Stimulated activated CD4-positive, alpha-beta T cell treated with anti-CD3 and anti-CD28 coated beads, Interleukin-2, amount 100 ng/mL, for 24 hours (primary cell): ENCODE measurements at places on chromosomes 3 and 15.

DNA sequence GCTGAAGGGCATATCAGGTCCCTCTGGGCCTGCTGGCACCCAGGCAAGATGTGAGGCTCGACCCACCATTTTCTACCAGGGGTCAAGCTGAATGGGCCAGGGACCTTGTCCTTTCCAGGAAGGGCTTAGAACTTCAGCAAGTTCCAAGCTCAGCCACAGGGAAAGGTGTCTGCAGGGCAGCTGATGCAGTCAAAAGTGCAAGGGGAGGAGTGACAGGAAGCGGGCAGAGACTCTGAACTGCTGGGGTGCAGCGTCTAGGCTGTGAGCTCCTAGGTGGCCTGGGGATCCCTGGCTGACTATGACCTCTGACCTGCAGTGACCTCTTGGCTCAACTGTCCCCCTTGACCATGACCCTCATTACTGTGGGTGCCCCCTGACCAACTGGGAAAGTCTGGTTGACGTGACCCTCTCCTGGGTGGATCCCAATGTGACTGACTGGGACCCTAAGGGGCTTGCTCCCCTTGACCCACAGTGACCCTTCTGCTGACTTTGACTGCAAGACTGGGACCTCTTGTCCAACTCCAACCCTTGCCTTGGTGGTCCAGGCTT, 14.4 kb upstream of the SEC13 start:
- no peak for DNase-seq

GRCh38 chr3:112808136-112808535, 38.5 kb downstream of the CD200R1L start:
- no peak for DNase-seq

GRCh38 chr3:141080431-141080830, 29.3 kb downstream of the SPSB4 start:
- no peak for DNase-seq

- DNase-seq, result no peak
These were observed 20.7 kb downstream of the POPDC2 start for GRCh38 chr3:119639494-119640350.

- DNase-seq, result no peak
These were observed 64.1 kb downstream of the CDIN1 start for GRCh38 chr15:36643551-36643950.

- DNase-seq, result no peak
These were observed 48.7 kb downstream of the CNOT10 start for GRCh38 chr3:32733631-32734229.

DNA sequence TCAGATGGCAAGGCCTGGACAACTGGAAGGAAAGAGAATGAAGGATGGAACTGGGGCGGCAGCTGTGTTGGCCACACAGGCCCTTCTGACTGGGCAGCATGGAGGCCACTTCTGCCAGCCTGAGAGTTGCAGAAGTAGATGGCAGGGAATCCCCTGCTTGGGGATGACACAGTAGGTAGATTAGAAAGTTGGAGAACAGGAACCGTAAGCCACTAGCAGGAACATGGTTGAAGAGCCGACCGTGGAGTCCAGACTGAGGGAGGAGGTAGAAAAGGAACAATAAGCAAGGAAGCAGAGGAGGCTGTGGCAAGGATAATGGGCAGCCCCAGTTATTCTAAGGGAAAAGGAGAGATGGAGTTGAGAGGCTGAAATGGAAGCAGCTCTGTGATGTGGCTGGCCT, 26.4 kb upstream of the ZNF774 start:
- no peak for DNase-seq

GRCh38 chr3:126341755-126342150, 15.5 kb downstream of the KLF15 start:
- DNase-seq, result no peak

- no peak for DNase-seq
These were observed 144.3 kb downstream of the ERC2 start for GRCh38 chr3:56323986-56324420.

- DNase-seq, result no peak
These were observed 236.2 kb upstream of the LYSMD4 start for GRCh38 chr15:99969261-99969920.

DNA sequence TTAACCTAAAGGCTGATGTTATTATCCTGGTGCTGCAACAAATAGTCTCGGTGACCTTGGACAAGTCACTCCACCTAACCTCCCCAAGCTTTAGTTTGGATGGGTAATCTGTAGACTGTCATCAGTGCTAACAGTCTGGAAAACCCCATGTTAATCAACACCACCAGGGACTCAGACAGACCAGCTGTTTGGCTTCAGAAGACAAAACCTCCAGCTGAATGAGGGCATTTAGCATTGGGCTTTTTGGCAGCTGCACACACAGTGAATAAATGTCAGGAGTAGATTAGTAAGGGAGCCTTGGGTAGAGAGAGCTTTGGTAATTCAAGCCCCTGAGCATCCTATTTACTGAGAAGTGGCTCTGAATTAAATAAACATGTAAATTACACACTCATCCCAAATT, 24.9 kb upstream of the C3orf80 start:
- DNase-seq, result no peak

GRCh38 chr15:96324940-96325540, 5.5 kb upstream of the NR2F2 start:
- DNase-seq, result no peak

GRCh38 chr15:101177866-101178265, 74.0 kb downstream of the CHSY1 start:
- no peak for DNase-seq

GRCh38 chr3:99872923-99873254, 55.2 kb downstream of the CMSS1 start:
- no peak for DNase-seq

- DNase-seq, result no peak
These were observed 773 bp downstream of the ANKRD28 start for GRCh38 chr3:15796771-15797641.

DNA sequence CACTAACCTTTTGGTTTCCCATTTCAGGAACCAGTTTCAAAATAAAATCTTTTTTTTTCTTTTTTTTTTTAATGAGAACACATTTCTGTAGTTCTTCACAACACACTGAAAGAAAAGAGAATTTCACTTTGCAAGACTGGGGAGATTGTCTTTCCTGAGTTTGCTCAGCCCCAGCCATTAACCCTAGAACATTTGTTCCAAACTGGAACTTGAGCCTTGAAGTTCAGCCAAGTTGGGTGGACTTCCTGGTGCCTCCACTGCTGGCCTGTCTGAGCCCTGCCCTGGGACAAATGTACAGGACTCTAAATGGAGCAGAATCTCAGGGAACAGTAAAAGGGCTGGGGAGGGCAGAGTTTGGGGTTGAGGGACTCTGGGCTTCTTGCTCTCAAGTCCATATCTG, 196.4 kb upstream of the LPP start:
- no peak for DNase-seq

- DNase-seq, result no peak
These were observed 22.6 kb downstream of the RAB7A start for GRCh38 chr3:128748557-128748956.

- no peak for DNase-seq
These were observed 2.2 kb upstream of the BBX start for GRCh38 chr3:107520535-107520934.

- no peak for DNase-seq
These were observed 199.6 kb upstream of the EIF1B start for GRCh38 chr3:40109641-40110490.

DNA sequence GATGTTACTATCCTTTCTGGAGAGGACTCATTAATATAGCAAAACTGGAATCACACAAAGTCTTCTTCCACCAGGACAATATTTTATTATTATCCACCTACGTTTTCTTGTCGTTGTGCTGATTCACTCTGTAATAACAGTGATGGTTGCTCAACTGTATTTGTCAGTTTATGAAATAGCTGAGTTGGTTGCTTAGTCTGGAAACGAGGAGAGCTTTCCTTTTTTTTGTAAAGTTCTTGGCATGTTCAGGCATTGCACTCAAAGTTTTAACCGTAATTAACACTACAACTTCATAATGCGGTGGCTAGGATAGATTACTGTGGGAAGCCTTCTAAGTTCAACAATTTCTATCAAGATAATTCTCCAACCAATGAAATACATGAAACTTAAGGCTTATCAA, 131.2 kb downstream of the RAP2B start:
- no peak for DNase-seq

GRCh38 chr15:99895956-99896311, 162.7 kb upstream of the LYSMD4 start:
- no peak for DNase-seq

GRCh38 chr15:42994546-42994945, 74.0 kb upstream of the TTBK2 start:
- DNase-seq, result no peak

DNA sequence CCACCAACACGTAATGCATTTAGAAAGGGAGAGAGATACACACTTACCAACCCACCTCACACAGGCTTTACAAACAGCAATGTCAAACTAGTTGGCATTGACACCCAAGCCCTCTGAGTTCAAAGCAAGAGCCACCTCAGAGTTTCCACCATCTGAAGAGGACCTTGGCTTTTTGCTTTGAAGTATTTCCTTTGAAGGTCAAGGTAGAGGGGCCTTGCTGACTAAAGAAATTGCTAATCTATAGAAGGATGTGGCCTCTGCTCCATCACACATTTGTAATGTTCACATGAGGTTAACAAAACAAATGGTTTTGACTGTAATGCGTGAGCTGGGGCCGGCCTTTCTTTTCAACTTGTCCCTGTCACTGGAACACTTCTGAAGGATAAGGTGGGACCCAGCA, 117.7 kb downstream of the POLR2M start:
- DNase-seq, result no peak

DNA sequence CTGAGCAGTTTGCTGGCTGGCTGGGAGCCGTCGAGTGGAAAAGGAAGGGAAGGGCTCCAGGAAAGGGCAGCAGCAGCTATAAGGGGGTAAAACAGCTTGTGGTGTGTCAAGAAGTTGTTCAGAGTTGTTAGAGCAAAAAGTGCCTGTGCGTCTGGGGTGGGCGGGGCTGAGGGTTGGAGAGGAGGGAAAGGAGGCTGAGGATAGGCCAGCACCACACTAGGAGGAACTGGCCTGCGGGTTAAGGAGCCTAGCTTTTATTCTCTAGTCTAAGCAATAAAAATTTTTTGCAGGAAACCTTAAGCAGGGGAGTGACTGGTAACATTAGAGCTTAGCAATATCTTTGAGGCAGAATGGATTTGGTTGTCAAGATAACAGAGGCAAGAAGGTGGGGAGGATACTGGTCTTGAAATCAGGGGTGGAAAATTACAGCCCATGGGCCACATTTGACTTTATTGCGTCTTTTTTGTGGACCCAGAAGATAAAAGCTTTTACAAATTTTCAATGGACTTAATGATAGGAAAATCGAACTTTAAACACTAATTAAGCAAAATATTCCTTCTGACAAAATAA, 134.5 kb upstream of the AADACL2 start:
- no peak for DNase-seq

DNA sequence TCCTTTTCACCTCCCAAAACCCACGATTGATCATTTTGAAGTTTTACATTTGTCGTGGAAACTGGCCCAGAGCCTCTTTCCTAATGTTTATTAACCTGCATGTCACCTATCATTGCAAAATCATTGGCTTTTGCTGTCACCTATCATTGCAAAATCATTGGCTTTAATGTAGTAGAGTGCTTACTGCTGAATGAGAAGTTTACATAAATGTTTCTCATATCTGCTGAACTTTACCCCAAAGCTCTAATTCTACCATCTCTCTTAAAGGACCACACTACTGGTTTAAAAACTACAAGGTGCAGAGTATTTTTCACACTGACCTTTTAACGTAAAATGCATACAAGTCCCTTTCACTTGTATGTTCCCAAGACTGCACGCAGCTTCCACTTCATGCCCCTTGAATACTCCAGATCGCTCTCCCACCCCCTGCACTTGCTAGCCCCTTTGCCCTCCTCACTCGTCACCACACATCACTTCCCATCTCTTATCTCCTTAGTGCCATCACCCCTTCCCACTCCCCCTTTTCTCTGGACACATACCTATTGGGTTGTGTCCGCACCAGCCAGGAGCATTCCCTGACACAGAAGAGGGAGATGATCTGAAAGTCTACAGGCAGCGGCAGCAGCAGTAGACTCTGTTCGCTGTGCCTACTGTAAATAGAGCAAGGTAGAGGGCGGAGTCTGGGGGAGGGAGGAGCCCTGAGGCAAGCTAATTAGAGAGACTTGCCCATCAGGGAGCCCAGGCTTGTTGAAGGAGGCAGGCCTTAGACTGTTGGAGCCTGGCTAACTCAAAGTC, 30.2 kb upstream of the ATOSA start:
- no peak for DNase-seq

GRCh38 chr3:42214565-42215283, 51.3 kb downstream of the CCK start:
- DNase-seq, result no peak

- peak; percentile 44 for DNase-seq
These were observed 6.7 kb downstream of the CA12 start for GRCh38 chr15:63374686-63375520.

- no peak for DNase-seq
These were observed 52.2 kb downstream of the SATB1 start for GRCh38 chr3:18372786-18373405.

- DNase-seq, result no peak
These were observed 71.4 kb downstream of the MLH1 start for GRCh38 chr3:37064747-37065146.

GRCh38 chr15:51011212-51011611, 83.5 kb downstream of the TNFAIP8L3 start:
- DNase-seq, result no peak

- DNase-seq, result no peak
These were observed 27.3 kb downstream of the RNU5B-1 start for GRCh38 chr15:65331811-65332210.

DNA sequence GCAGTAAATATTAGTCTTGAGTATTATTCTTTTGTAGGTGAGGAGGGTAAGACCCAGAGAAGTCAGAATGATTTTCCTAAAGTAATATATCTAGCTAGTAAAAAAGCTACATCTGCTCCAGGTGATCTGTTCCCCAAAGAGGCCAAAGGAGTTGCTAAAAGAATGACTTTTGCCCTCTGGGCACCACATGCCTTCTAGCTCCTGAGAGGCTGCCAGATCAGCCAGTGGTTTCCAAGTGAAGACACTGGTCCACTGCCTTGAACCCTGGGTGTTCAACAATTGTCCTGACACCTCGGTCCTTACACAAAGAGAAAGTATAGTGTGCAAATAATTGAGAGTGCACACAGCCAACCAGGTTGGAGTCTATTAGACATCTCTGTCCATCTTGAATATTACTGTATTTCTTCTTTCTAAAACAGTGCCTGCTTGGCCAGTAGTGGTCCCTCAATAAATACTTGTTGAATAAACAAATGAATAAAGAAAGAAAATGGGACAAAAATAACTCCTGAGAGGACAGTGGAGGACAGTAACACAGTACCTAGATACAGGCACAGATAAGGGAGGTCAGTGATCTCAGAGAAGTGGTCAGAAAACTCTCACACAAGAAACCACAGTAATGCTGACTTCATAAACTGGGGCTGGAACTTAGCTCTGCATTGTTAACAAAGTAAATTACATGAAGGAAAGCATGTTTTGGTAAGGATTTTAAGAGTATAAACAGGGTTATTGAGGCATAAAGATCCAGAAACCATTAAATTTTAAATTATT, 56.6 kb upstream of the CSTA start:
- no peak for DNase-seq

- peak; percentile 41 for DNase-seq
These were observed 62.7 kb downstream of the PDE8A start for GRCh38 chr15:85044251-85044853.

DNA sequence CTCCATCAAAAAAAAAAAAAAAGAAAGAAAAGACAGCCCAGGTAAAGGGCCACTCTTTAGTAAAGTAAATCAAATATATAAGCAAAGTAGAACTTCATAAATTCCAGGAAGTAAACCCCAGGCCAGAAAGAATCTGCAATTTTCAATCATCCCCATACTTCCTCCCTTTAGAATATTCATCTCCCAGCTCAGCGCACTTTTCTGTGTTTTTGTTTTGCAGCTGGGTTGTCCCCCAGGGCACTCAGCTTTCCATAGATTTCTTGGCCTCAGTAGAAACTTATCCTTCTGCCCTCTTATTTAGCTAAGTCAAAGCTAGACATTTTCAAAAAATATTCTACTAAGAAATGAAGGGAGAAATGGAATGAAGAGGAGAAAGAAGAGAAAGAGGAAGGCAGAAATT, 24.0 kb upstream of the SPRED1 start:
- DNase-seq, result no peak
